ENCODE measurements at places on chromosomes 16 and 17.

GRCh38 chr17:83106056-83106588 is 26.7 kb downstream of the METRNL start:
- no peak for DNase-seq

GRCh38 chr16:23410176-23410575 is 42.8 kb downstream of the COG7 start:
- DNase-seq = no peak

DNA sequence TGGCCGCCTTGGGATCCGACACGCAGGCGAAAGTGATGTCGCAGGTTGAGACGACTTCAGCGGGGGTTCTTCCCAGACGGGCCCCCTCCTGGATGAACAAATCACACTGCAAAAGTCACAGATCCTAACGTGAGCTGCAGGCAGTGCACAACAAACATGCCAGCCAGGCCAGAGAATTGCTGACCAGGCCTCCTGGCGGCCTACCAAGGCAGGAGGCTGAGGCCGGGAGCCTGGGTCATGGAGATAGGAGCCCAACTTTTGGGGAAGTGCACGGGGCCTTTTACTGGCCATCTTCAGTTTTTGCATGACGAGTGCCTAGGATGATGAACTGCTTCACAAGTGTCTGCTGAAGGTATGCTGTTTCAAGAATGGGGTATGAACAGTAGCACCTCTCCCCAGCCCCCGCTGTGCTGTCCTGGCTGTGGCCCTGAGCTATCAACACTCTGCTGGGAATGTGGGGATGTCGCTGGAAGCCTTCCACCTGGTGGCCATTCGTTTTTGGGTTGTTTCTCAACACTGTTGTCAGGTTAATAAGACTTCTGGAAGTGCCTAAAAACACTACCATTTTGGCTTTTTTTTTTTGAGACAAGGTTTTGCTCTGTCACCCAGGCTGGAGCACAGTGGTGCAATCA is 12.2 kb upstream of the ROGDI start:
- no peak for DNase-seq

DNA sequence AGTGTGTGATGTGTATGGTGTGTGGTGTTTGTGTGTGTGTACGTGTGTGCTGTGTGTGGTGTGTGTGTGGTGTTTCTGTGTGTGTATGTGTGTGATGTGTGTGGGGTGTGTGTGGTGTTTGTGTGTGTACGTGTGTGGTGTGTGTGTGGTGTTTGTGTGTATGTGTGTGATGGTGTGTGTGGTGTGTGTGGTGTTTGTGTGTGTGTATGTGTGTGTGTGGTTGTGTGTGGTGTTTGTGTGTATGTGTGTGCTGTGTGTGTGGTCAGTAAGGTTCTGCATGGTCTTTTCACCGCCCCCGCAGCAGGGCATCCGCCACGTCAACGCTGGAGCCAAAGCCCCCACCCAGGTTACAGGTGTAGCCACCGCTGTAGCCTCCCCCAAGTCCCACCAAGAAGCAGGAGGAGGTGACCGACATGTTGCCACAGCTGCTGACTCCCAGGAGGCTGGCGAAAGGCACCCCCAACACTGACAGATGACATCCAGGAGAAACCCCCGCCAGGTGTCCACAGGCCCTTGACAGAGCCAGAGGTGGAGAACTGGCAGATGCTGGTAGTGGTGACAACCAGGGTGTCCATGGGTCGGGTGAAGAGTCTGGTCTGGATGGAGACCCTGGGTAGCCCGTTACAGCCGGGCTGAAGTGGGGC is 9.3 kb upstream of the KRT17 start:
- no peak for DNase-seq

DNA sequence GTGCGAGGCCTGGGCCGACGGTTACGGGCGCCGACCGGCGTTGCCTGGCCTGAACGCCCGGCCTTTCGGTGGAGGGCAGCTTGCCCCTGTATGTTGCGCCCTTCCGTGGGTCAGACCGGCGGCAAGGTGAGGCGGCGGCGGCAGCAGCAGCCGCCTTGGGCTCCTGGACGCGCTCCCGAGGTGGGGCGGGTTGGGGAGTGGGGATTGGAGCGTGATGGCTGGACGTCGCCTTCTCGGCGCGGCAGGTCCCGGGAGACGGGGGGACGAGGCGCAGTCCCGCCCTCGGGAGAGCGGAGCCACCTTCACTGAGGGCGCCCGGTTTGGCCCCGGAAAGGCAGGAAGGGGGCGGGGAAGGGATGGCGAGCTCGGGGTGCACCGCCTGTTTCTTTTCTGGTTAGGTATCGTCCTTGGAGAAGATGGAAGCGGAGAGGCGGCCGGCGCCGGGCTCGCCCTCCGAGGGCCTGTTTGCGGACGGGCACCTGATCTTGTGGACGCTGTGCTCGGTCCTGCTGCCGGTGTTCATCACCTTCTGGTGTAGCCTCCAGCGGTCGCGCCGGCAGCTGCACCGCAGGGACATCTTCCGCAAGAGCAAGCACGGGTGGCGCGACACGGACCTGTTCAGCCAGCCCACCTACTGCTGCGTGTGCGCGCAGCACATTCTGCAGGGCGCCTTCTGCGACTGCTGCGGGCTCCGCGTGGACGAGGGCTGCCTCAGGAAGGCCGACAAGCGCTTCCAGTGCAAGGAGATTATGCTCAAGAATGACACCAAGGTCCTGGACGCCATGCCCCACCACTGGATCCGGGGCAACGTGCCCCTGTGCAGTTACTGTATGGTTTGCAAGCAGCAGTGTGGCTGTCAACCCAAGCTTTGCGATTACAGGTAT is 671 bp downstream of the DGKE start:
- DNase-seq = no peak

DNA sequence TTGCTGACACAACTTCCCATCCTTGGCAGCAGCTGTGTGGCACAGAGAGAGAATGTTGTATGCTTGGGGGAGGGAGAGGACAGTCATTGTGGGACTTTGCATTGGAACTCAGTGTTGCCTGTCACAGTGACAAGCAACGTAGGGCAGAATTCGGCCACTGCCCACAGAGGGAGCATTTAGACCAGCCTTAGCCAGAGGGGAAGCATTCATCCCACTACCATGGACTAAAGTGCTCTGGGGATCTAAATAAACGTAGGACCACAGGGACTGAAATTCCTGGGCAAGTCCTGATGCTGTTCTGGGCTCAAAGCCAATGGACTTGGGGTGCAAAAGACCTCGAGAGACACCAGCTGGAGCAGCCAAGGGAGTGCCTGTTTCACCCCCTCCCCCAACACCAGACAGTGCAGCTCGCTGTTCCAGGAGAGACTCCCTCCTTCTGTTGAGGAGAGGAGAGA is 44.9 kb downstream of the ABCA8 start:
- DNase-seq = no peak

GRCh38 chr17:41739661-41740352 is 5.4 kb upstream of the HAP1 start:
- peak; percentile 71 for DNase-seq

DNA sequence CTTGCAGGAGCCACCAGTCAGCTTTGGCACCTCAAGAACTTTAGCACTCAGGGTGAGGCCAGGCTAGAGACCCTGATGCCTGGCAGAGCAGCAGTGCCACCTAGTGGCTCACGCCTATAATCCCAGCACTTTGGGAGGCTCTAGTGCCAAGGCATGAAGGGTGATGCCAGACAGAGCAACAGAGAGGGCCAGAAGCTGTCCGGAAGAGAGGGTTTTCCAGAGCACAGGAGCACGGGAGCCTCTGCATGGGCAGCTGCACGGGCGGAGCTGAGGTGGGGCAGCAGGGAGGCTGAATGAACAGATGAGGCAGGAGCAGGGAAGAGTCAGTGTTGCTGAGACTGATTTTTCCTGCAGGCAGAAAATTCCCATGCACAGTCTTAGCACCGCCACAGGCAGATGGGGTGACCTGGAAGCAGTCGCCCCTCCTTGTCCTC is 38.9 kb downstream of the MYH3 start:
- DNase-seq = peak; percentile 64

GRCh38 chr17:13600475-13601321 is 1.0 kb downstream of the HS3ST3A1 start:
- no peak for DNase-seq

- no peak for DNase-seq
These were observed 440.1 kb downstream of the CDH13 start for GRCh38 chr16:83066881-83067280.

GRCh38 chr17:50630524-50631194 is 4.0 kb upstream of the ABCC3 start:
- DNase-seq = no peak

DNA sequence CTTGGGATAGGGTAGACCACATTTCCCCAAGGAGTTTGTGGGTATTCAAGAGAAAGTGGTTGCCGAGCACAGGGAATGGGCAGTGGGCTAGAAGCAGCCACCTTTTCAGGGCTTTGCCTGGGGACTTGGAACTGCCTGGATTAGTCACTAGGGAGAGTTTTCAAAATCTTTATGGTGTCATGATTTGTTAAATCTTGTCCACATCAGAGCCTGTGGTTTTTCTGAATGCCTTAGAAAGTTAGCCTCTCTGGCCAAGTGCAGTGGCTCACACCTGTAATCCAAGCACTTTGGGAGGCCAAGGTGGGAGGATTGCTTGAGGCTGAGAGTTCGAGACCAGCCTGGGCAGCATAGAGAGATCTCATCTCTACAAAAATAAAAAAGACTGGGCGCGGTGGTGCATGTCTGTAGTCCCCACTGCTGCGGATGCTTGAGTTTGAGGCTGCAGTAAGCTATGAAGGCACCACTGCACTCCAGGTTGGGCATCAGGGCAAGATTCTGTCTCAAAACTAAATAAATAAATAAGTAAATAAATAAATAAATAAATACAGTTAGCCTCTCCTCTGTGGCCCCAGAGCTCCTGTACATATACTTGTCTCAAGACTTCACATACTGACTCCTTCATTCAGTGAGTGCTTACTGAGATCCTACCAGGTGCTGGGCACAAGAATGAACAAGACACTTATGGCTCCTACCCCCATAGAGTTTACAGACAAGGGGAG is 76.3 kb upstream of the HNF1B start:
- peak; percentile 38 for DNase-seq

DNA sequence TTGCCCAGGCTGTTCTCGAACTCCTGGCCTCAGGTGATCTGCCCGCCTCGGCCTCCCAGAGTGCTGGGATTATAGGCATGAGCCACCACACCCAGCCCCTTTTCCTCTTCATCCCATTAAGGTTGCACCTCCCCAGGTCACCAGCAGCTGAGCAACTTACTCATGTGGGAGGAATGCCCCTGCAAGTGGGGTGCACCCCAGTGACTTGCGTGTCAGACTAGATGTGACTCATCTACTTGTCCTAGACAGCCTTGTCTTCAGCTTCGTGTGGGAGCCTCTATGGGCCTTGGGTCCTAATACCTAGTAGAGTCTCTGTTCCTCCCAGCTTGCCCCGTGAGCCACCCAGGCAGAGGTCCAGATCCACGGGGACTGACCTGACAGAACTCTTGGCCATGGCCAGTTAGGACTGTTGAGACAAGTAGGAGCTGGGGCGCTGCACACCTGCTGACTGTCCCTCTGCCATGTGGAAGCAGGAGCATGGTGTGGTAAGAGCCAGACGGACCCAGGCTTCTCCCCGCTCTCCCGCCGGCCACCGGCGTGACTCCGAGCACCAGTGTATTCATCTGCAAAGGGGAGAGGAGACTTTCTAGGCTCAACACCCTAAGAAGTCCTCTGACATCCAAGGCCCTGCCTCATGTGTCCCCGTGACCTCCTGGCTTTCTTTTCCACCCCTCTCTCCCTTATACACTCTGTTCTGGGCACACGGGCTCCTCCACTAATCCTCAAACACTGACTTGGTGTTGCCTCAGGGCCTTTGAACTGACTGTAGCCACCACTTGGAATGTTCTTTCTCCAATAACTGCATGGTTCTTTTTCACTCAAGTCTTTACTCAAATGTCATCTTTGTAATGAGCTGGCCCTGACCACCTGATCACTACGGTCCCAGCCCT is 11.6 kb upstream of the CBX4 start:
- peak; percentile 81 for DNase-seq

GRCh38 chr16:27827765-27828164 is 235.7 kb downstream of the GSG1L start:
- no peak for DNase-seq

GRCh38 chr16:9594047-9594446 is 502.6 kb downstream of the HAPSTR1 start:
- DNase-seq = no peak

DNA sequence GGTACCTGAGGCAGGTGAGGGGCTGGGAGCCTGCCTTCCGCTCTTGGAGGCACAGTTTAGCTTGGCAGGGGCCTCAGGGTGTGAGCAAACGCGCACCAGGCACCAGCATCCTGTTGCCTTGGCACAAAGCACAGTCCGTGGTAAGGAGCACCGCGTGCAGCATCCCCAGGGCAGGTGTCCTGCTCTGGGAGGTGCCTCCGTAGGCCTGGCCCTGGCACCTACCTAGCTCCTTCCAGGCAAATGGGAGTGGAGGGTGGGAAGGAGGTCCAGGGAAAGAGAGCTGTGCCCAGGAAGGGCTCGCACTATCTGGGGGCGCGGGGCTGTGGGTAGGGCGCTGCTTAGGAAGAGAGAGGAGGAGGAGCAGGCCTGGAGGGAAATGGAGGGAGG is 3.1 kb upstream of the GSE1 start:
- no peak for DNase-seq

- peak; percentile 38 for DNase-seq
These were observed 5.9 kb downstream of the BBS2 start for GRCh38 chr16:56513972-56514371.

- peak; percentile 43 for DNase-seq
These were observed 32.6 kb downstream of the DCUN1D3 start for GRCh38 chr16:20867585-20867984.

DNA sequence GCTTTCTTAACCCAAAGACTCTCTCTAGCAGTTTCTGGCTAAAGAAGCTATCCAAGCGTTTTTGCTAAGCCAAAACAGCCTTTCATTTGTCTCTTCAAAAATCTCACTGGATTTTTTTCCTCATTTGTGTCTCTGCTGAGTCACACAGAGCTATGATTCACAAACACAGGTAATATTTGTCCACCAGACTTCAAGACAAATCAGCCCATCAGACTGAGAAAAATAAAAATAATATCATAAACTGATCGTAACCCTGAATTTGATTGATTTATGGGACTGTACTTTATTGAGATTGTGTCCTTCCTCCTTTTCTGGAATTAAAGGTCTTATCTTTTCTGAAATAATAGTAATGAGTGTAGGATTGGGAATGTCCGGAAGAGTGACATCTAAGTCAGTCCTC is 25.8 kb downstream of the TRIM16 start:
- DNase-seq = no peak

GRCh38 chr17:65984299-65984698 is 207.6 kb downstream of the CEP112 start:
- peak; percentile 29 for DNase-seq

DNA sequence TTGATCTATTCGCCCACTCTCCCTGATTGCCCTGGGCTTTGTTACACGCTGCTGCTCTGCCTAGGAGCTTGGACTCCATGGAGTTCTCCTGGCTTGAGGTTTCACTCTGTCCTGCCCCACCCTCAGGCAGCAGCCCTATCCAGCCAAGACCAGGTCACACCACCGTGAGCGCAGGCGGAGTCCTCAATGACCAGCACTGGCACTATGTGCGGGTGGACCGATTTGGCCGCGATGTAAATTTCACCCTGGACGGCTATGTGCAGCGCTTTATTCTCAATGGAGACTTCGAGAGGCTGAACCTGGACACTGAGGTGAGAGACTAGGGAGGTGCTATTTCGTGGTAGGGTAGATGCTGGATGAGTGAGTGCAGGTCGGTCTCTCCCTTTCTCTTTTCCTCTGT is 3.5 kb downstream of the CNTNAP1 start:
- DNase-seq = no peak
